ENCODE measurements at places on chromosomes 4 and X.
A peak's percentile ranks its signal among the peaks of the same experiment; 100 is the strongest.

- H3K27me3 ChIP-seq: no peaks in the 10 kb centered on the region
- H3K4me3 ChIP-seq: peak within 1 kb of the TSS; percentile 44
- H3K36me3 ChIP-seq: no peaks in the 10 kb centered on the region
- no peaks in the 10 kb centered on the region for H3K4me1 ChIP-seq
- peak within 1 kb of the TSS; percentile 82 for H3K27ac ChIP-seq
Observed at GRCh38 chrX:150692831-150693724, at the start of gene MTMR1. MTMR1 (plus strand) TSS chrX:150693396; CDS start chrX:150693531, 135 bp downstream.

DNA sequence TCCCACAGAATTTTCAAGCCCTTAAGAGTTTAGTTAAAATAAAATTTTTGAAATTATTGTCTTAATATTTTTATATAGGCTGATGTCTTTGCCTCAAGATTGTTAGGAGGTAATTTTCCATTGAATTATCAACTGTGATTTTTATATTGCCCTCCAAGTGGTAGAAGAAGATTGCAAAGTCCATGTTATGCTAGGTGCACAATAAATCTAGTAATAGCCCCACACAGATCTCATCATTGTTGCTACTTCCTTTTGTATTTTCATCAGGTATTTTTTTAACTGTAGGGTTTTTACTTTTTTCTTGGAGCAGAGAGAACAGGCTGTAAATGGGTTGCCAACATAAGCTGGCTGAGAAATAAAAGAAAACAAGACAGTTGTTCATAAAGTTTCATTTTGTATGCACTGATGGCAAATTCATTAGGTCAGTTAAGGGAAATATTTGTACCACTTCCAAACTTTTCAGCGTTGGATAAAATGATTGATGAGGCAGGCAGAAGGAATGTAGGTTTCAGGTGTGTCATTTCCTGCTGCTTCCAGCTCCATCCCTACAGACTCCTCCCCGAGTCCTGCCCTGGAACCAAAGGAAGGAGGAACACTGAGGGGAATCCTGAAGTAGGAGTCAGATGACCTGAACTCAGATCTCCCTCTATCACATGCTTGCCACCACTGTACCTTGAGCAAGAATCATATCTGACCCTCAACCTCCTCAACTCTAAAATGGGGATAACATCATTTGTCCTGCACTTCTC lies 105.5 kb downstream of the PRRG1 start:
- H3K27me3 ChIP-seq: no peaks in the 10 kb centered on the region
- no peaks in the 10 kb centered on the region for H3K36me3 ChIP-seq
- H3K27ac ChIP-seq: no peak overlapping the region
- DNase-seq: no peak

GRCh38 chrX:6821730-6822129 lies 286.8 kb upstream of the VCX3A start:
- no peaks in the 10 kb centered on the region for H3K27me3 ChIP-seq
- H3K27ac ChIP-seq: no peak overlapping the region
- DNase-seq: no peak
- no peaks in the 10 kb centered on the region for H3K36me3 ChIP-seq
- H3K4me3 ChIP-seq: no peak overlapping the region
- H3K4me1 ChIP-seq: no peaks in the 10 kb centered on the region

- no peaks in the 10 kb centered on the region for H3K27me3 ChIP-seq
- DNase-seq: no peak
- H3K4me3 ChIP-seq: no peak overlapping the region
- no peaks in the 10 kb centered on the region for H3K36me3 ChIP-seq
- no peak overlapping the region for H3K27ac ChIP-seq
- no peaks in the 10 kb centered on the region for H3K4me1 ChIP-seq
Observed at GRCh38 chr4:4693258-4693657, 151.4 kb upstream of the STX18 start.

- no peak overlapping the region for H3K4me3 ChIP-seq
- H3K4me1 ChIP-seq: no peaks in the 10 kb centered on the region
- no peaks in the 10 kb centered on the region for H3K36me3 ChIP-seq
- DNase-seq: peak; percentile 25
- H3K27me3 ChIP-seq: no peaks in the 10 kb centered on the region
Observed at GRCh38 chr4:148214529-148215166, 227.6 kb downstream of the NR3C2 start.

- no peaks in the 10 kb centered on the region for H3K27me3 ChIP-seq
- no peaks in the 10 kb centered on the region for H3K4me1 ChIP-seq
- H3K36me3 ChIP-seq: no peaks in the 10 kb centered on the region
- H3K4me3 ChIP-seq: no peak overlapping the region
- DNase-seq: no peak
- no peak overlapping the region for H3K27ac ChIP-seq
Observed at GRCh38 chr4:54855191-54855854, 197.6 kb downstream of the KIT start.

DNA sequence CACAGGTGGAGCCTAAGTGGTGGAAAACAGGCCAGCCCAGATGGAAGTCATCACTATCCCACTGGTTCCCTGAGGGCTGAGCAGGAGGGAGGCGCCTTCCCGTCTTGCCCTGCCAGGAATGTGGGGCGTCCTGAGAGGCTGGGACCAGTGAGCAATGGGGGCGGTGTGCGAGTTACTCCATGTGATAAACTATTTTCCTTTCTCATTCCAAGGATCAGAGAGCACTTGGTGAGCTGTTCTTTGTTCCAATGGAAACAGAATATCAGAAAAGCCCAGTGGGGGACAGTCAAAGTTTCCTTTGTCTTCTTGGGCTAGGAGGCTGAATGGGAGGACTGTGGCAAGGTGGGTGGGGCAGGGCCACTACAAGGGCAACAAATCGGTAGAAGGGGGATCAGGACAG lies 86.2 kb downstream of the NHSL2 start:
- no peak overlapping the region for H3K4me3 ChIP-seq
- no peaks in the 10 kb centered on the region for H3K36me3 ChIP-seq
- H3K27me3 ChIP-seq: no peaks in the 10 kb centered on the region

DNA sequence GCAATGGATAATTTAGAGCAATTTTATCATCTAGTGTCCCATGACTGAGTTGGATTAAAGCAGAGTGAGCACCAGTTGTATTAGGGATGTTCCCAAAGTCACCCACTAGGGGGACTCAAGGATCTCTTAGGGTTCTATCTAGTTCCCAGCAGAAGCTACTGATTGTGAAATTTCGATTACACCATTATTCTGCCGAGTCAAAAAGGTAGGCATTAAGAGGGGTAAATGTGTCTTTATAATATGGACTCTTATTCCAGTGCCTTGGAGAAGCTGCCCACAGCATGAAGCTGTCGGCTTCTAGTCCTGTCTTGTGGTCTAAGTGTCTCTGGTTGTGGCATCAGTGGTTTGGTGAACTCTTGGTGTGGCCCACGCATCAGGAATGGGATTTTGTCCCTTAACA lies 53.3 kb downstream of the RGS12 start:
- H3K4me1 ChIP-seq: no peaks in the 10 kb centered on the region
- no peak overlapping the region for H3K4me3 ChIP-seq
- no peaks in the 10 kb centered on the region for H3K27me3 ChIP-seq

DNA sequence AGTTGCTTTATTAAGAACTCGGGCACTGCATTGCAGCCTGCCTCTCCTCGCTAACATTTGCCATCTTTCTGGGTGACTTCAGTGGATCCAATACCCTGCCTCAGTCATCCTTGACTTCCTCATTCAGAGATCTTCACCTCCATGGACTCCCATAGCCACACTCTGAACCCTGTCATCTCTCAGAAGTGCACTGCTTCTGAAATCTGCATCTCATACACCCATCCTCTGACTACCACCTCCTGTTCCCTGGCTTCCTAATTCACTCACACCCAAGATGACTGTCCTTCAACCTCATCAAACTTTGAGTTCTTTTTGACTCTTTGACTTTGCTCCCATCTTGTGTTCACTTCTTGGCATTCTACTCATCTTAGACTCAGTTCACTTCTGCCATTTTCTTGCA lies 25.3 kb upstream of the CYBB start:
- no peak overlapping the region for H3K4me3 ChIP-seq
- no peaks in the 10 kb centered on the region for H3K4me1 ChIP-seq
- no peak overlapping the region for H3K27ac ChIP-seq
- no peak for DNase-seq

All from uterus (tissue), 4 donors.